Inflammatory macrophage treated with lipopolysaccharide for 1 hour (primary cell): ENCODE measurements at places on chromosomes 6 and 20.
A peak's percentile ranks its signal among the peaks of the same experiment; 100 is the strongest.

DNA sequence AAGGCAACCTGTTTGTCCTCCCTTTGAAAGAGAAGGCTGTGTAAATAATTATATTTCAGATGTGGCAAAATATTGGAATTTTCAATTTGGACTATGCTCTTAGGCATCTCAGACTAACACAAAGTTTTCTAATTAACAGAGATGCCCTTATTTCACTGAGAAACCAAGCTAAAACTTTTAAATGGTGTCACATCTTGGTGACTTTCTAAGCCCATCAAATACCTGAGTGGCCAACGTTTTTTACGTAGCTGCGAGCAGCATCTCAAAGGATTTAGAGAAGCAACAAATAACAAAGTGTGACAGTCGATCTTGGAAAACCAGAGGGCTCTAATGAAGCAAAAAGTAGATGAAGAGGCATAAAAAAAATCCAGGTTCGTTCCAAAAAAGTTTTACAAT lies 3.4 kb upstream of the HEY2 start:
- DNase-seq = no peak

DNA sequence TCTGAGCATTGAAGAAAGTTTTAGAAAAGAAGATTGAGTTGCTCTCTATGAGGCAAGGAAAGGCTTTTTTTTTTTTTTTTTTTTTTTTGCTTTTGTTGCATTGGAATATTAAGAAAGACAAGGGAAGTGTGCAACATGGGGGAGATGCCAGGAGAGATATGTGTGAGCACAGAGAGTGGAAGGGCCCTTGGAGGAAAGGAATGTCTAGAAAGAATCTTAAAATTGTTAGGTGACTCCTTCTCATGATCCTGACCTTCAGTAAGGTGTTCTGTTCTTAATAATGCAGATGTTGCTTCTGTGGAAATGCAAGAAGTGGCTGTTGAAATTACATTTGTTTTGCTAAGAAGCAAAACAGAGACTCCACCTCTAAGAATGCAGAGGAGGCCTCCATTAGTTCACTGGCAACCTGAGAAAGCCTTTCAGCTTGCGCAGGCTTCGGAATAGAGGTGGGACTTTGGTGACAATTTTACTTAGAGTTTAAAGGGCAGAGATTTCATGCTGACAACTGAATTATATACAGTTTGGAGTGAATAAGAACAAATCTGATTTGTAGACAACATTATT lies 118.0 kb upstream of the ASCC3 start:
- no peak for DNase-seq

GRCh38 chr6:37889486-37889885 lies 70.0 kb downstream of the ZFAND3 start:
- no peak for DNase-seq

DNA sequence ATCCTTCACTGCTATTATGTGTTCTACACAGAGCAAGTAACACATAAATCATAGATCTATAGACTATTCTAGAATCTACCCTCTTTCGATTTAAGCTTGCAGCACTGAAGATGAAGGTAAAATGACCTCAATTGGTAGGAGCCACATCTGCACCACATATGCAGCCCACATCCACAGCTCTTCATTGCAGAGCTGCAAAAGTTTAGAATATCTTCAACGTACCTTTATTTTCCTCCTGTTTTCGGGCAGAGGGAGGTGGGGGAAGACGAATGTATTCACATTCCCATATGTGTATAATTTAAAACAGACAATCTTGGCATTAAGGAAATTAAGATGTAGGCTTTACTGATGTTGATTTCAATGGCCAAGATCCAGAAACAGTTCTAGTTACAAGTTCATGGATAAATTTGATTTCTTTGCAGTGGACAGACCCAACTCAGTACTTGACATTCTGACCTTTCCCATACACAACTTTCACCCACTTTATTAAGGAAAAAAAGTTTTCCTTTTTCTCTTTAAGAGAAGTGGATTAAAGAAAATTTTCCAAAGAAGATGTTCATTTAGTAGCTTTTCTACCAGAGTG lies 14.0 kb downstream of the EPB41L2 start:
- DNase-seq = no peak

- no peak for DNase-seq
These were observed 77.8 kb downstream of the NINL start for GRCh38 chr20:25507385-25508082.

DNA sequence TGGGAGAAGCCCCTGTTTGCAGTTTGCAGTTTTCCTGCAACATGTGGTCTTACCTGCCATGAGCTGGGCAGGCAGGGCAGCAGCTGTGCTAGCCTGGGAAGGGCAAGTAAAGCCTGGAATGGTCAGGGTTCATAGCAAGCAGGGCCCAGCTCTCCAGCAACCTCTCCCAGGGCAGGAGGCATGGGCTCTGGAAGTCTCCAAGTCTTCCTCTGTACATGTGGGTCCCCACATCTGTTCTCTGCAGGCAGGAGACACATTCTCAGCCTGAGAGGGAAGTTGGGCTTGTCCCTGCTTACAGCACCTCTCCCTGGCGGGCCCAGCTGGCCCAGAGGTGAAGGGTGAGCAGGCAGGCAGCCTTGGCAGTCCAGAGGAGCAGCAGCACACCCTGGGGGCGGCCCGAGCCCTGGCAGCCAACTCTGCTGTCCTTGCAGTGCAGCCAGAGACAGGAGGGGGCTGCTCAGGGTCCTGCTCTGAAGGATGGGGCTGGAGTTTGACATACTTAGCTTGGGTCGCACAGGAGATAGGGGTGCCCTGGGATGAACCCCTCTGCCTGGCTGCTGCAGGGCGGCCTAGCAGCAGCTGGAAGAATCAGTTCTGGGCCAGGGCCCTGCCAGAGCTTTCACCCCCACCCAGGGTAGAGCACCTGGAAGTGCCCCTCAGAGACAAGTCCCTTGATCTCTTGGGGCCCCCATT lies 176.0 kb downstream of the MRPL14 start:
- peak; percentile 55 for DNase-seq

DNA sequence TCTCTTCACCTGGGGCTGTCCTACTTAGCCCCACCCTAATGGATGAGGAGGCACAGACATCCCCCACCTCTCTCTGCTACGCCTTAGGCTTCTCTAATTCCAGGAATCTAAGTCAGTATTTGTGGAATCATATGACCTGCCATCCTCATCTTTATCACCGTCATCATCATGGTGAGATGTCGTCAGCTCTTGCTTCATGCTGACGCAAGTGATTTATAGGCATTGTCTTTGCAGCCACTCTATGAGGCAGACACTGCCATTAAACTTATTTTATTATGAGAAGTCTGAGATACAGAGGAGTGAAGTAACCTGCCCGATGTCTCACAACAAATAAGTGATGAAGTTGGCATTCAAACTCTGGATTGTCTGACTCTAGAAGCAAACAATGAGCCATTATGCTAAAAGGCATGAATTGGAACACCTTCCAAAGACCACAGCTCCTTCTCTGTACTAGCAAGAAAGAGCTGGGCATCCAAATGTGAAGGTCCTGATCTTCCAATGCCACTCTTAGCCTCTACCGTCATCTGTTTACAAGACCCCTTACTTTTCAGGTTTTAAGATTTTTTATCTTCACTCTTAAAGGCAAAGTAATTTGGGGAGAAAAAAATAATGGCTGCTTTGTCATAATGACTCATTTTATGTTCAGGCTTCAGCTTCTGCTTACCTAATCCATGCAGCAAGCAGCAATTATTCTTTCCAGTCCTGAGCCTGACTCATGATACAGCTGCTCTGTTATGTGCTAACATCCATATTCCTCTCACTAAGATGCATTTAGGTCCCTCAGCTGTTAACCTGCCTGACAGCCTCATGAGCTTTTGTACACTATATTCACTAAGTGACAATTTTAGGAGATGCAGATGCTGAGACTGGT lies 113.7 kb upstream of the BCLAF1 start:
- peak; percentile 87 for DNase-seq
